Regular cardiac myocyte (primary cell): ENCODE measurements at places on chromosomes 2 and 18. TPM values are rescaled to one million over a fixed set of nuclear protein-coding genes. Genes with fewer than 3 reads are reported as not detected.

Gene TRAPPC8
- total RNA-seq = 43.1 and 55.0 TPM in 2 replicates

Gene CASP10
- total RNA-seq = 6.1 and 8.2 TPM in 2 replicates

Gene APCDD1
- total RNA-seq = 0.19 TPM in 1 of 2 replicates, not detected in the other

Gene SAG
- total RNA-seq = not detected in 2 replicates

Gene CD8B2
- not detected in 2 replicates for total RNA-seq

Gene CMPK2
- total RNA-seq = 0.38 and 0.56 TPM in 2 replicates

Gene PROKR1
- not detected in 2 replicates for total RNA-seq

Gene CYP26B1
- total RNA-seq = 0.19 and 0.85 TPM in 2 replicates

Gene RAB31
- 41.4 and 55.6 TPM in 2 replicates for total RNA-seq

Gene DDX18
- 64.8 and 85.9 TPM in 2 replicates for total RNA-seq

Gene ALPI
- not detected in 2 replicates for total RNA-seq

Gene SLC5A7
- not detected in 2 replicates for total RNA-seq

Gene POTEI
- under 0.01 TPM in 1 of 2 replicates, not detected in the other for total RNA-seq

Gene RGPD4
- under 0.01 TPM in 1 of 2 replicates, not detected in the other for total RNA-seq

Gene C2orf15
- total RNA-seq = 0.19 and 0.28 TPM in 2 replicates

Gene FRZB
- total RNA-seq = under 0.01 and 0.19 TPM in 2 replicates

Gene CABYR
- total RNA-seq = 2.3 and 5.9 TPM in 2 replicates

Gene MC4R
- total RNA-seq = under 0.01 TPM in 1 of 2 replicates, not detected in the other

Gene CRIM1
- 486 and 660 TPM in 2 replicates for total RNA-seq

Gene ZAP70
- total RNA-seq = 0.28 TPM in 1 of 2 replicates, not detected in the other

Gene BCS1L
- total RNA-seq = 22.8 and 59.8 TPM in 2 replicates

Gene RAB17
- 0.19 and 0.56 TPM in 2 replicates for total RNA-seq

Gene MC2R
- not detected in 2 replicates for total RNA-seq

Gene HOXD10
- total RNA-seq = under 0.01 and 0.19 TPM in 2 replicates

Gene ASIC4
- 0.85 TPM in 1 of 2 replicates, not detected in the other for total RNA-seq

Gene DNAJC27
- 1.9 and 5.6 TPM in 2 replicates for total RNA-seq

Gene ZSCAN30
- 13.8 and 25.9 TPM in 2 replicates for total RNA-seq

Gene ACVR2A
- total RNA-seq = 7.3 and 22.6 TPM in 2 replicates

Gene VWC2L
- total RNA-seq = not detected in 2 replicates

Gene CDH7
- total RNA-seq = not detected in 2 replicates

Gene SERPINB7
- total RNA-seq = 0.28 and 0.38 TPM in 2 replicates

Gene LRRTM4
- total RNA-seq = not detected in 2 replicates

Gene NOSTRIN
- 0.19 and 1.4 TPM in 2 replicates for total RNA-seq

Gene EDAR
- total RNA-seq = not detected in 2 replicates

Gene APLF
- total RNA-seq = 3.5 and 13.2 TPM in 2 replicates

Gene MYOM1
- 0.38 and 5.6 TPM in 2 replicates for total RNA-seq

Gene RBKS
- total RNA-seq = 1.5 and 2.3 TPM in 2 replicates

Gene FBLN7
- total RNA-seq = 0.96 and 7.6 TPM in 2 replicates

Gene SERPINB10
- total RNA-seq = not detected in 2 replicates

Gene NT5C1B
- total RNA-seq = not detected in 2 replicates

Gene ARHGAP25
- 3.4 and 5.6 TPM in 2 replicates for total RNA-seq

Gene CLK1
- total RNA-seq = 47.4 and 88.5 TPM in 2 replicates

Gene SMC6
- 21.4 and 30.1 TPM in 2 replicates for total RNA-seq

Gene DSG2
- total RNA-seq = 0.19 and 0.56 TPM in 2 replicates

Gene DBI
- 46.8 and 102 TPM in 2 replicates for total RNA-seq

Gene GPR39
- total RNA-seq = 2.3 and 2.8 TPM in 2 replicates

Gene DOK6
- total RNA-seq = 0.77 and 3.7 TPM in 2 replicates
